ENCODE measurements at places on chromosomes 2 and 18.

GRCh38 chr2:96111823-96112500 lies 4.4 kb downstream of the ADRA2B start:
- no peak for DNase-seq

DNA sequence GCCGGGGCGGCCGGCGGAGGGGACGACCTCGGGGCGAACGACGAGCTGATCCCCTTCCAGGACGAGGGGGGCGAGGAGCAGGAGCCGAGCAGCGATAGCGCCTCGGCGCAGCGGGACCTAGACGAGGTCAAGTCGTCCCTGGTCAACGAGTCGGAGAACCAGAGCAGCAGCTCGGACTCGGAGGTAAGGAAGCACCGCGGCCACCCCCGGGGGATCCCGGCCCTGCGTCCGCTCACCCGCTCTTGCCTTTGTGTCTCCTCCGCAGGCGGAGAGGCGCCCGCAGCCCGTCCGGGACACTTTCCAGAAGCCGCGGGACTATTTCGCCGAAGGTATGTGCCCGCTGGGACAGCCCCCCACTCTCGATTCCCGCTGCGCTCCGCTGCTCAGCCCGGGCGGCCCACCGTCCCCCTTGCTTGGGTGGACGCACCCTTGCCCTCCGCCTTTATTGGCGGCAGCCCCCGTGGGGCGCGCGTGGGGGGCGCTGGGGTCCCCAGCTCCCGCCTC lies 611 bp downstream of the TCF7L1 start:
- DNase-seq, result peak; percentile 51

DNA sequence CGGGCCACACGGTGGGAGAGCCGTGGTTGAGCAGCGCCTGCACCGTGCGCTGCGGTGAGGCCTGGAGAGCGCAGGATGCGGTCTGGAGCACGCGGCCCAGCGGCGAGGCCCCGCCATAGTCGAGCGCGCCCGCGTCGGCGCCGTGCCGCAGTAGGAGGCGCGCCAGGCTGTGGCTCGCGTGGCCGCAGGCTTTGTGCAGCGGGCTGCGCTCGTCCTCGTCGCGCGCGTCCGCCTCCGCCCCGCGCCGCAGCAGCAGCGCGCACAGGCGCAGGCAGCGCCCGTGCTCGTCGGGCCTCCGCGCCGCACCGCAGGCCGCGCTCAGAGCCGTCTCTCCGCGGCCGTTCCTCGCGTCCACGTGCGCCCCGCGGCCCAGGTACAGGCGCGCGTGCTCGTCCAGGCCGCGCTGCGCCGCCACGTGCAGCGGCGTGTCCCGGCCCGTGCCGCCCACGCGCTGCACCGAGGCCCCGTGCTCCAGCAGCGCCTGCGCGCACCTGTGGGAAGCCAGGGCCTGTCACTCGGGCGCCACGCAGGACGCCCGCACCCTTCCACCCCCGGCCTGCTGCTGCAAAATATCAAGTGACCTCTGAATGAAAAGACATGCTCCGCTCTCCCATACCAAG lies 46.3 kb upstream of the GBX2 start:
- no peak for DNase-seq

GRCh38 chr2:134712299-134712698 lies 6.5 kb downstream of the TMEM163 start:
- peak; percentile 45 for DNase-seq

GRCh38 chr2:60000686-60001085 lies 552.8 kb downstream of the BCL11A start:
- DNase-seq, result no peak

DNA sequence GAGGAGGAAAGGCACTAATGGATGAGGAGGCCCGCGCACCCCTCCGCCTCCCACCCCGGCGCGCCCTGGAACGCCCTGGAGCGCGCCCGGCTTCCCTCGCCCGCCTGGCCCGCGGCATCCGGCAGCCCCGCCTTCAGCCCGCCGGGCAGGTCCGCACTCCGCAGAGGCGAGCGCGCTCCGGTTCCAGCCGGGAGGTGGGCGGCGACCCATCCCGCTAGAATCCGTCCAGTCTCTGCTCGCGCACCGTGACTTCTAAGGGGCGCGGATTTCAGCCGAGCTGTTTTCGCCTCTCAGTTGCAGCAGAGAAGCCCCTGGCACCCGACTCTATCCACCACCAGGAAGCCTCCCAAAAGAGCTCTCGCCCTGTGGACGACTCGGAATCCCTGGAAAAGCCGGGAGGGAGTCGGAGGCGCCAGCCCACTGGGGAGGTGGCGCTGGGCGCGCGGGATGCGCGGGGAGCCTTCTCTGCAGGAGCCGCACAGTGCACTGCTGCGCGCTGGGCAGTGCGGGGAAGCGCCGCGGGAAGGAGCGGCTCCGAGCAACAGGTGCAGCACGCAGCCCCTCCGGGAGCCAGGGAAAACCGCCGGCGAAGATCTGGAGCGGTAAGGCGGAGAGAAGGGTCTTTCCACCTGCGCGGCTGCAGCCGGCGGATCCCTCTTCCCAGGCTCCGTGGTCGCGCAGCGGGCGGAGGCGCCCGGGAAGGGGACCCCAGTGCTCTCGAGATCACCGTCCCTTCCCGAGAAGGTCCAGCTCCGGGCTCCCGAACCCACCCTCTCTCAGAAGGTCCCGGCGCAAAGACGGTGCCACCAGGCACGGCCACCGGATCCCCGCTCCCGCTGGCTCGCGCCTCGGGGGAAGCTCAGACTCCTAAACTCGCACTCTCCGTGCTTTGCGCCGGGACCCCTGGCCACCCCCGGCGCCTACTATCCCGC lies at the start of gene GALR1:
Gene GALR1 (plus strand): TSS at position 280 of the 932 bp plus-strand sequence. CDS start 701 bp downstream, outside the sequence.
- DNase-seq, result no peak

DNA sequence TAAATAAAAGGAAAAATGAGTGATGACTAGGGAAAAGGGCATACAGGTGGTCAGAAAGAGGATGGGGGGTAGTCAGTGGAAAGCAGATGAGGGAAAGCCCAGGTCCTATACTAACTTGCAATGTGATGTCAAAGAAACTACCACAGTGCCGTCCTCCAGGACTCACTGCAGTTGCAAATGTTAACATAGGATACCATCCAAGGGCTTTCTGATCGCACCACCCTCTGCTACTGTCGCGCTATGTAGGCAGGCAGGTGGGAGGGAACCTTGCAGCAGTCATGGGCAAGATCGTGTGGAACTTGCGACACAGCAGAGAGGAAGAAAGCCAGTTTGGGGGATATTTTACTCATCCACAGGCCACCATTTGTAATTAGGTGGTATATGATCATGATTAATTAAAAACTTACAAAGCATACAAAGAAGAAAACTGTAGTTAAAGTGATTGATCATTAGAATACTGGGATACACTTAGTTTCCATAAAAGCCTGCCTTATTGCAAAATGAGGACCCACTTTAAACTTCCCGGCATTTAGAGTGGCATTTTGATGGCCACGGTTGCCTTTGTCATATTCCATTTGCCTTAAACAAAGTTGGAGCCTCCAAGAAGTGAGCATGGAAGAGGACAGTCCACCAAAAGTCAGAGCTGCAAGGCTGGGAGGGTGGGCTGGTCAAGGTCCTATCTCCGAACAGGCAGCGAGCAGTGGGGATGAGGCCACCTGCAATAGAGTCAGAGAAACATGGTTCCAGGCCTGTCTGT lies 8.5 kb upstream of the ROCK2 start:
- no peak for DNase-seq

GRCh38 chr18:2824865-2825264 lies 21.9 kb upstream of the EMILIN2 start:
- no peak for DNase-seq

DNA sequence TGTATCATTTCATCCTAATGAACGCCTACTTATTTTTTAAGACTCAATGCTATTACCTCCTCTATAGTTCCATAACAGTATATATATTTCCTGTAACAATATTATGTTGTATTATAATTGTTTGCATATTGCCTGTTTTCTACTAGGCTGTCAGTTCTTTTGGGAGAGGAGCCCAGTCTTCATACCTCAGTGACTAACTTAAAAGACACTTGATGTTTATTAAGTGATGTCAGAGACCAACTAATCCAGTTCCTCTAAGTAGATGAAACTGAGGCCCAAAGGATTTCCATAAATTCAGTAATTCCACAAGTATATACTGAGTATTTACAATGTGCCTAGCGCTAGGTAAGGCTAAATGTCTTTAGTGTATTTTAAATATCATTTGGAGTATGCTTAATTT lies 48.9 kb upstream of the AAK1 start:
- peak; percentile 89 for DNase-seq

GRCh38 chr2:56749152-56749752 lies 565.5 kb downstream of the CCDC85A start:
- peak; percentile 68 for DNase-seq

DNA sequence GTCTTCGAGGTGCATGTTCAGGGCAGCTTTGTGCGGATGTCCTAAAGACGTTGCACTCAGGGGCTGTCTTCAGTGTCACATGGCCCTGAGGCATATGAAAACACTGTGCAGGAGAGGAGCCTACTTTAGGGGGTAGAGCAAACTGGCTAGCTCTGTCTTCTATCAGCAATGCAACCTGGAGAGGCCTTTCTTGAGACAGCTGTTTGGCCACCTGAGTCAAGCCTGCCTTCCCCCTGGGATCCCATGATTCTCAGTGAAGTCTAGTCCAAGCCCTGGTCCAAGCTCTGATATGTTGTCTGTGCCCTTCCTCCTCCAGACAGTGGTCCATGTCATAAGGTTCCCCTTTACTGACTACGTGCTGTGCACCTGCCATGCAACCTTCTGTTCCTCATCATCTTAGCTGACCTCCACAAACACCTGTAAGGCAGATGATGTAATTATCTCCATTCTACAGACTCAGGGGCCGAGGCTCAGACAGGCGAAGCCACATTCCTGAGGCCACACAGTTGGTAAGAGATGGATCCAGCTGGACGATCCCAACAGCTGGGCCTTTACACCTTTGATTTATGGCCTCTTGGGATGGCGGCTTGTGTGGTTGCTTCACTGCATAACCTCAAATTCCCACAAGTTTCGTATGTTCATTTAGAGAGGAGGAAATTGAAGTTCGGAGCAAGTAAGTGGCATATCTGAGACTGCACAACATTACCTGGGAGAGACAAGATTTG lies 109.9 kb downstream of the COPS8 start:
- DNase-seq, result no peak

GRCh38 chr2:174121175-174121574 lies 127.2 kb downstream of the OLA1 start:
- peak; percentile 86 for DNase-seq

GRCh38 chr2:178530131-178530530 lies 49.9 kb downstream of the PLEKHA3 start:
- no peak for DNase-seq

- no peak for DNase-seq
Observed at GRCh38 chr2:3033315-3033714, 344.3 kb downstream of the EIPR1 start.

All from PC-3 (cell line).